ENCODE measurements at places on chromosomes 7 and 10. TPM values are rescaled to one million over a fixed set of nuclear protein-coding genes. Genes with fewer than 3 reads are reported as not detected.

GRCh38 chr7:66668112-66668511 is 39.4 kb downstream of the KCTD7 start:
- no peak for DNase-seq

GRCh38 chr7:44279731-44280505 is 45.5 kb downstream of the CAMK2B start:
- DNase-seq, result peak; percentile 0

DNA sequence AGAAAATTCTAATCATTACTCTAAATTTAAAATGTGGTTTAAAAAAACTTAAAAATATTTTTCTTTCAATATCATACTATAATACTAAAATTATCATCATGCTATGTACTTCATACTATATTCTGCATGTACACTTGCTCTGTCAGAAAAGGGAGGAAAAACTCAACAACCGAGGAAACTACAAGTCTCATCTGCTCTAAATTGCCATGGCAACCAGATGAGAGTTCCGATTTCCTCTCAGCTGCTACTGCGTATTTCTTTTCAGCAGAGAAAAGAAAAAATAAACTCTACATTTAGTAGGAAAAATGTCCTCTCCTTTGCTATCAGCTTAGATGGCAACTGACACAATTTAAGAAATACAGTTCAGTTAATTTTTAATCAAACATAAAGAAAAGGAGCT is 178.9 kb downstream of the SRPK2 start:
- no peak for DNase-seq

- DNase-seq, result no peak
Observed at GRCh38 chr7:135355377-135356048, 121.9 kb downstream of the STRA8 start.

DNA sequence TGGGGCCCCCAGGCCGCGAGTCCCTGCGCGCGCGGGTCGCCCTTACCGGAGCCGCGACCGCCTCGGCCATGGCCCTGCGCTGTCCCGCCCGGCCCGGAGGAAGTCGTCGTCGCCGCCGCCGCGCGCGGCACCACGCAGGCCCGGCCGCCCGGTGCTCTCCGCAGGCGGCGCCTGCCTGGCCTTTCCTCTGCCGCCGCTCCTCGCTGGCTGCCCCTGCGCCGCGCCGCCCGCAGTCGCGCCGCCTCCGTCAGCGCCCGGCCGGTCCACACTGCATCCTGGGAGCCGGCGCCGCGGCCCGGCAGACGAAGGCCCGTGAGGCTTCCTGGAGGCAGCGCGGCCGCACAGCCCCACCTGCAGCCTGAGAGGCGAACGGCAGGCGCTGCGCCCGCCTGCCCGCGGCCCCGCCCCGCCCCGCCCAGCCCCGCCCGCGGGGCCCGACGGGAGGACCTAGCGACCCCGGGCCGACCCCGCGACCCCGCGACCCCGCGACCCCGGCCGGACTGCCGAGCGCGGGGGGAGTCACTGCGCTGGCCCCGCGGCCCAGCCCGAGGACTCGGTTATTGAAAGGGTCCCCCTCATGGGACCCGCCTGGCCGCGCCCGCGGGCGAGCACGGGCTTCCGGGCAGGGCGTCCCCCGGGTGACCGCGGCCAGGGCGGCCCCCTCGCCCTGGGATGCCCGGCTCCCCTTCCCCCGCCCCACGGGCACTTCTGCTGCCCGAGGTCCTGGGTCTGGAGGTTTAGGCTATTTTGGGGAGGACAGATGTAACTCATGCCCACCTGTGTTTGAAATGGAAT is at the start of gene ZNF746:
Gene ZNF746 (minus strand): TSS at position 343 of the 795 bp plus-strand sequence. CDS start 273 bp downstream, at position 70.
- peak; percentile 88 for DNase-seq

GRCh38 chr7:106914018-106914607 is 49.0 kb downstream of the PIK3CG start:
- DNase-seq, result no peak

DNA sequence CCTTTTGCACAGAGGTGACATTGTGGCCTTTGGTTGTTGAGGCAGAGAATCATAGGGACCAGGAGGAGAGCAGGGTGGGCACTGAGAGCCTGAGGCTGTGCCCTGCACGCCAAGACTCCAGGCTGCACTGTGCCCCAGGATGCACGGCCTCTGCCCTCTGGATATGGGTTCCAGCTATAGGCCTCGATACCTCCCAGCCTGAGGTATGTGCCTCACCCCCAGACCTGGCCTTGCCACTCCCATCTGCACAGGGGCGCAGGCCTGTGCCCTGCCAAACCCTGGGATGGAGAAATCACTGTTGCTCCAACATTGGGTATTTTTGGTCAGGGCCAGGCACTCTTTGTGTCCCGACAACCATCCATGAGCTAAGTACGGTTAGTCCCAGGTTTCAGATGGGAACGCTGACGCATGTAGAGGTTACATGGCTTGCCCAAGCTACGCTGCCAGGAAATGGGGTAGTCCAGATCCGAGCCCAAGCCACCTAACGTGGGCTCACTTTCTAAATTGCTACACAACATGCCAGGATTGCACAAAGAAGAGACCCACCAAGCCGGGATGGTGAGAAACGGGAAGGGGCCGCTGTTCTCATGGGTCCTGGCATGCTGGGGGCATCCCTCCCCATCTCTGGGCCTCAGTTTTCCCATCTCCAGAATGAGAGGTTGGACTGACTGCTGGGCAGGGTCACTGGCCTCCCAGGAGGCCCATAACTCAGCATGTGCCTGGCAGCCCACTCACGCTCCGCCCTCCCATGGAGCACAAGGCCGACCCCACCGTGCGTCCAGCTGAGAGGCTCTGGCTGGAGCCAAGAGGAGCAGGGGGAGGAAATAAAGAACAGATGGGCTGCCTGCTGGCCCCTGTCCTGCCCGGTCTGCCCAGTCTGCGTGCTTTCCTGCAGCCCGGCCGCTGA is 44.2 kb downstream of the ZCCHC24 start:
- no peak for DNase-seq

DNA sequence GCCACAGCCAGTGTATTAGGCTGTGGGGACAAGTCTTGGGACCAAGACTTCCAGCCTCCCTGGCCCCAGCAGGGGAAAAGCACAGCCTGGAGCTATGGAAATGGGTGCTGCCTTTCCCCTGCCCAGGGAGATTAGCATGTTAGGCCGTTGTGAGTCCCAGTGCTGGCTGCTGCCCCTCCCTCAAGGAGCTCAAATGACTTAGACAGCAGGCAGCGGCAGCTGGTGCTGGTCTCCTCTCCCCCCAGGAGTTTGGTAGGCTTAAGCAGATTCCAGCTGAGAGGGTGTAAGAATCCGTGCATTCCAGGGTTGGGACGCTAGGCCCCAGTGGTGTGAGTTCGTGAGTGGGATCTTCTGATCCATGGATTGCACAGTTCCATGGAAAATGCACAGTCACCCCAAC is 301.5 kb upstream of the PHF14 start:
- DNase-seq, result no peak

The GIMAP4 gene
- total RNA-seq, result 114 TPM

The LLCFC1 gene
- not detected for total RNA-seq

The FAM25G gene
- not detected for total RNA-seq

The ZNF804B gene
- not detected for total RNA-seq

The MKX gene
- total RNA-seq, result 2.2 TPM

The RALA gene
- 38.4 TPM for total RNA-seq

The FAM185A gene
- total RNA-seq, result 7.0 TPM

The PTPRZ1 gene
- total RNA-seq, result not detected

The VPS26A gene
- total RNA-seq, result 39.0 TPM

Measured in activated T-cell treated with anti-CD3 and anti-CD28 coated beads, Interleukin-2, amount 50 U/mL, for 72 hours (primary cell).